Adrenal gland (tissue), 19 donors: ENCODE measurements at places on chromosomes 5 and 9. TPM values are rescaled to one million over a fixed set of nuclear protein-coding genes. Genes with fewer than 3 reads are reported as not detected.

The CAMLG gene
- 49.4 TPM for polyA plus RNA-seq

The SUSD3 gene
- 1.1 TPM for polyA plus RNA-seq

The IFNA21 gene
- polyA plus RNA-seq: not detected

The SLC45A2 gene
- polyA plus RNA-seq: not detected

The ACOT12 gene
- polyA plus RNA-seq: not detected

The CDH6 gene
- 0.81 TPM for polyA plus RNA-seq

The BRD3 gene
- 18.1 TPM for polyA plus RNA-seq

The GZMA gene
- polyA plus RNA-seq: 9.7 TPM

The PCDHGC3 gene
- 70.4 TPM for polyA plus RNA-seq

The MYOZ3 gene
- polyA plus RNA-seq: 1.4 TPM

The SLC34A1 gene
- not detected for polyA plus RNA-seq

The FBN2 gene
- polyA plus RNA-seq: 6.6 TPM

The CEL gene
- 2.4 TPM for polyA plus RNA-seq

The ZNF354C gene
- polyA plus RNA-seq: 1.6 TPM

The IL5 gene
- not detected for polyA plus RNA-seq

The PRDM9 gene
- polyA plus RNA-seq: not detected

The PAX5 gene
- polyA plus RNA-seq: 0.07 TPM

The GABRA6 gene
- not detected for polyA plus RNA-seq

The TOR4A gene
- 1.4 TPM for polyA plus RNA-seq

The TSSK1B gene
- not detected for polyA plus RNA-seq

The DNAH5 gene
- 0.27 TPM for polyA plus RNA-seq

The FABP6 gene
- 17.4 TPM for polyA plus RNA-seq

The LPAR1 gene
- 9.6 TPM for polyA plus RNA-seq

The IL13 gene
- polyA plus RNA-seq: 0.32 TPM

The PCDHGB6 gene
- 7.2 TPM for polyA plus RNA-seq

The VLDLR gene
- 9.6 TPM for polyA plus RNA-seq
